ENCODE measurements at places on chromosomes 7 and 10.

GRCh38 chr10:48599830-48600134 lies 5.1 kb downstream of the ARHGAP22 start:
- DNase-seq, result no peak

- DNase-seq, result no peak
Measured at GRCh38 chr10:110508806-110509544, 11.3 kb downstream of the DUSP5 start.

DNA sequence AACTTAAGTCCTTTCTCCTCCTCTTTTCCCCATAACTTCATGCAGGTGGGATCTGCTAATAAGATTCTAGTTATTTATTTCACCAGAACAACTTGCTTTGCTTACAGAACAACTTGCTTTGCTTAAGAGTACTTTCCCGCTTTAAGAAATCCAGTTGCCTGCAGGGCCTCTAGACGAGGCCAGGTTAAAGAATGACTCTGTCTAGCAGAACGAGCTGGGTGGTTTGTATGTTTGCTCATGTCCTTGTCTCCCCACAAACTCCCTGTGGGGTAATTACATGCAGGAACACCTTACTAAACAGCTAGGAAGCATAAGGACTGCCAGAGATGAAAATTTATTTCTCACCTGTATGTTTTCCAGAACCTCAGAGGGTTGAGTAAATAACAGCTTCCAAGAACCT lies 8.8 kb upstream of the FZD8 start:
- DNase-seq, result no peak

GRCh38 chr10:1598393-1599153 lies 138.8 kb downstream of the ADARB2 start:
- no peak for DNase-seq

GRCh38 chr7:158766570-158767281 lies 62.1 kb upstream of the NCAPG2 start:
- DNase-seq, result no peak

- DNase-seq, result no peak
Measured at GRCh38 chr7:79984210-79984609, 150.4 kb upstream of the GNAI1 start.

GRCh38 chr7:24730018-24730369 lies 27.3 kb downstream of the GSDME start:
- DNase-seq, result no peak

DNA sequence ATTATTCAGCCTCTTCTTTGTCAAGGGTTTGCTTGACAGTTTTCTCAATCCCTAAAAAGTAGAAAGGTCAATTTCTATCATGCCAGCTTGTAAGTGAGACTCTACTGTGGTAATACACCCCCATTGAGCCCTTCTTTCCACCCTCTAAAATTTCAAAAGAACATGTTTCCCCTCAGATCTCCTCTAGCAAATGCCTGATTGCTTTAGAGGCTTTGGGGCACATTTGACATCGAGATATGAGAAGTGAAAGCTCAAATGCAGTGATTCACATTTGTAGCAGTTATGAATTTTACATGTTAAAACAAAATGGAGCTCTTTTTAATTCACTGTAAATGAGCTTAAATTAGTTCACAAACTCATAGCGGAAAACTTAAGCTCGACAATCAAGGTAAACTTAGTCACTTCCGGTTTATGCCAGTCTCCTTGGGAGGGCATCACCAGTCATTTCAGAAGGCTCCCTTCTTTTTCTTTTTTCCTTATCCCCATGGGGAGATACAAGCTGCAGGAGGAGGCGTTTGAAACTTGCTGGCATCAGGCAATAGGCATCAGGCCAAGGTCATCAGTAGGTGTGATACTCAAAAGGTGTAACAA lies 55.3 kb upstream of the ADO start:
- DNase-seq, result no peak

- DNase-seq, result no peak
Measured at GRCh38 chr10:77648472-77648871, 10.9 kb upstream of the KCNMA1 start.

DNA sequence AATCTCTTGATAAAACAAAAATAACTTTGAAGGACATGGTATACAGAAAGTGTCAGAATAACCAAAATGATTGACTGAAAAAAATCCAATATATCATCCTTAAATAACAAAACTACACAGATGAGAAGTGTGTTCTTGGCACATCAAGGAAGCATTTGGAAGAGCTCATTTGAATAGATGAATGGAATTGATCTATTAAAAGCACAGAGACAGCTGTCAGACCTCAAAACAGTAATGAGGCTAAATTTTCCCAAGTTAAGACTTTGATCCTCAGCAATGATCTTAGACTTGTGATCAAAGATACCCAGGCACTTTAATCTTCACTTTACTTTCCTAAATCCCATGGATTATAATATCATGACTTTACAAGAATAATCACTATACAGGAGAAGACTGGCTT lies 395.4 kb upstream of the NFE2L3 start:
- no peak for DNase-seq

DNA sequence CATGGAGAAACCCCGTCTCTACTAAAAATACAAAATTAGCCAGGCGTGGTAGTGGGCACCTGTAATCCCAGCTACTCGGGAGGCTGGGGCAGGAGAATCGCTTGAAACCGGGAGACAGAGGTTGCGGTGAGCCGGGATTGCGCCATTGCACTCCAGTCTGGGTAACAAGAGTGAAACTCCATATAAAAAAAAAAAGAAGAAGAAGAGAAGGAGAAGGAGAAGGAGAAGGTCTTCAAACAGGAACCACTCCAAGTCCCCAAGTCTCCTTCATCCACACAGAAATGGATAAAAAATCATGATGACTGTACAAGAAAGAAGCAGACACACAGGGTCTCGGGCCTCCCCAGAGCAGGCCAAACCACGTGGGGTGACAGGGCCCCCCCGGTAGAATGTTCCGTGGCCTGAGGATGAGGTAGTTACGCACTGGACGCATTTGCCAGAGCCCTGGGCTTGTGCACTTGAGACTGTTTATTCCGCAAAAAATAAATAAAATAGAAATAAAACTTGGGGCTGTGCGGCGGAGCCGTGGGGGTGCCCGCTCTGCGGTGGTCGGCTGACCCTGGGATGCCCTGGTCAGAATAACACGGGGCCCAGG lies 15.8 kb downstream of the VENTX start:
- no peak for DNase-seq

- no peak for DNase-seq
Measured at GRCh38 chr10:43219848-43220247, 47.0 kb downstream of the RASGEF1A start.
